Stimulated activated CD4-positive, alpha-beta T cell treated with anti-CD3 and anti-CD28 coated beads, Interleukin-15, amount 100 ng/mL, for 48 hours (primary cell): ENCODE measurements at places on chromosomes 11 and 22.

DNA sequence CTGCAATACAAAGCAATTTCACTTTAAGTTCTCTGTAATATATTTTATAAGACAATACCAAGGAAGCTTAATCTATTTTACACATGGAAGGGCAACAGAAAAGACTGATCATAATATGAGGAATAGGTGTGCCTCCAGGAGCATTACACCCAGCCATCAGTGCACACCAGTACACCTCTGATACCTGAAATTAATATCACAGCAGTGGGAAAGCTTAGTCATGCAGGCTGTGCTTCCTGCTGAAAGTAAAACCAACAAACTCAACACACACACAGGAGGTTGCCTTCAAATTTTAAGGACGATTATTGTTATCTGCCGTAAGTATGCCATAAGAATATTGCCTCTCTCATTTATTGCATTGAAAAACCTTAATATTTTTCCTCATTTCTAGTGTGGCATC, 1119.1 kb upstream of the TENM4 start:
- DNase-seq = no peak

GRCh38 chr11:75504501-75504900, 21.2 kb downstream of the GDPD5 start:
- DNase-seq = no peak

DNA sequence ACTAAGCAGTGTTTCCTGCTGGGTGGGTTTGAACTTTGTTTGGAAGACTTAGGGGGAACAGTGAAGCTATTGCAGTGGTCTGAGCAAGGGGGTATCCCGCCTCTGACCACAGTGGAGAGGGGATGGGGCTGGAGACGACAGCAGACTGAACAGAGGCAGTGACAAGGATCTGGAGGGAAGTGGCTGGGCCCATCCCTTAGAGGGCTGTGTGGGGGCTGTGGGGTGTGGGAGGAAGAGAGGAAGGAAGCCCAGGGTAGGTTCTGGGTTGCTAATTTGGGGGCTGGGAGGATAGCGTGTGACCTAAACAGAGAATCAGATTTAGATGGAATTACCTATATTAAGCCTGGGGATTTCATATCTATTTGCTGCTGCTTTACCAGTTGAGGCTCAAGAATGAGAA, 70.7 kb downstream of the BMAL1 start:
- DNase-seq = no peak

DNA sequence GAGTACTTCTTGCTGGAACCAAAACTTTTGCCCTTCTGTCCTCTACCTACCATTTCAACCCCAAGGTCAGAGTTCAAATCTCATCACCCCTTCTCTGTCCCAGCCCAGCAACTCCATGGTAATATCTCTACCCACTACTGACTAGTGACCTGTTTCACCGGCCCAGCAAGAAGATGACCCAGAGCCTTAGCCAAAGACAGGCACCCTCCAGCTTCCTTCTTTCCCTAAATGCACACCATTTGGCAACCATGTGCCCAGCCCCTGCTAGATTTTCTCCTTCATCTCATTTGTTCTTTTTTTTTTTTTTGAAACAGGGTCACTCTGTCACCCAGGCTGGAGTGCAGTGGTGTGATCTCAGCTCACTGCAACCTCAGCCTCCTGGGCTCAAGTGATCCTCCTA, 14.9 kb downstream of the ARAP1 start:
- no peak for DNase-seq

GRCh38 chr11:123559523-123559955, 94.9 kb downstream of the SCN3B start:
- DNase-seq = no peak

GRCh38 chr22:48845356-48845936, 982.2 kb downstream of the BRD1 start:
- DNase-seq = no peak

GRCh38 chr22:47421846-47422245, 659.4 kb downstream of the TBC1D22A start:
- DNase-seq = no peak

GRCh38 chr11:69884751-69885150, 65.5 kb upstream of the FGF3 start:
- no peak for DNase-seq

- DNase-seq = peak; percentile 41
These were observed 840 bp downstream of the GRAMD1B start for GRCh38 chr11:123430721-123431497.

- no peak for DNase-seq
These were observed 50.0 kb upstream of the CARD18 start for GRCh38 chr11:105189581-105189980.

GRCh38 chr11:69152733-69153421, 2.9 kb upstream of the SMIM38 start:
- no peak for DNase-seq

- DNase-seq = no peak
These were observed 41.4 kb upstream of the B3GAT1 start for GRCh38 chr11:134453441-134453840.

DNA sequence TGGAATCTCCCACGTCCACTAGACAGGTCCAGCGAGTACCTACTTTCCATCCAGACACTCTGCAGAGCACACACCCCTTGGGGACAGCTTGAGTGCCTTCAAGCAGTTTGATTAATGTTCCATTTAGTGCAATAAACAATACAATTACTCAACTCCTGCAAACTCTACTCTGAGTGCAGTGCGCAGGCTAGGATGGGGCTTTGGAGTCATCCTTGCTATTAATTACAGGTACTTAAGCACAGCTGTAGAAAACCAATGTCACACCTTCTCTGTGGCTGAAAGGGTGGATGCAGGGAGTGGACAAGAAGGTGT, 82.6 kb downstream of the MN1 start:
- DNase-seq = no peak

DNA sequence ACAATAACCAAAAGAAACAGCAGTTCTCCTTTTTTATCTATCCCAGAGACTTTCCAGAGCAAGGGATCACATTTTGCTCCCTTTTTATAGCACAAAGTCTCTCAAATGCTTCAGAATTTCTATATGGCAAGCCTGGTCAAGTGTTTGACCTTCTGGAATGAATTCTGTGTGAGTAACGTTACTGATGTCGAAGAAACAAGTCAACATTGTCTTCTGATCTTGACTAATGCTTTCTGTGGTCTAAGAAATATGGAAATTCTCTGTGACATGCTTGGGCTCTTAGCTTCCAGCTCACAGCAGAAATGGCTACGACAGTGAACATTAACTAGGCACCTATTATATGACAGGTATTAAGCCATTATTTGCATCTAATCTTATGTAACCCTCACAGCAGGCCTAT, 411.7 kb downstream of the CADM1 start:
- DNase-seq = no peak

GRCh38 chr11:19962801-19963175, 197.5 kb downstream of the DBX1 start:
- no peak for DNase-seq

GRCh38 chr22:37210041-37210803, 2.1 kb downstream of the SSTR3 start:
- no peak for DNase-seq

DNA sequence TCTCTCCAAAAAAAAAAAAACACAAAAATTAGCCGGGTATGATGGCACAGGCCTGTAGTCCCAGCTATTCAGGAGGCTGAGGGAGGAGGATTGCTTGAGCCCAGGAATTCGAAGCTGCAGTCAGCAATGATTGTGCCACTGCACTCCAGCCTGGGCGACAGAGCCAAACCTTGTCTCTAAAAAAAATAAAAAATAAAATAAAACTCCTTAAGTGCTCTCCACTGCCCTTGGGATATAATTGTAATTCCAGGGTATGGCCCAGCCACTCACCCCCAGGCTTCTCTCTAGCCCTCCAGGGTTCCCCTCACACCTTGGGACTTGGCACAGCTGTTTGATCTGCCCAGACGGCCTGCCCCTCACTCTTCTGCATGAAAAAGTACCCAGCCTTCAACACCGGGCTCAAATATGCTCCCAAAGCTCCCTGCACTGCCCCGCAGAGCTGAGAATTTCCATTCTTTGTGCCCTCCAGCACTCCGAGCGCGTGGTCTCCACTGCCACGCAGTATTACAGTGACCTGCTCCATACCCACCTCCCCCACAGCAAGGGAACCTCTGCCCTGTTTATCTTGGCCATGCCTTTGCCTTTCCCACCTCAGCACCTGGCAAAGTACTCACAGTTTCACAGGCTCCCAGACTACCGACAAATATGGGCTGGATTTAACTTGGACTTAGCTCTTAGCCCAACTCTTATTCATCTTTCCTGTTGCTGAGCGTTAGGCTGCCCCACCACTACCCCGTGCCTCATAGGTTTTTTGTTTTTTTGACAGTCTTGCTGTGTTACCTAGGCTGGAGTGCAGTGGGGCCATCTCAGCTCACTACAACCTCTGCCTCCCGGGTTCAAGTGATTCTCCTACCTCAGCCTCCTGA, 7.6 kb upstream of the FTH1 start:
- DNase-seq = no peak

GRCh38 chr11:3709977-3710376, 38.8 kb upstream of the CHRNA10 start:
- no peak for DNase-seq

DNA sequence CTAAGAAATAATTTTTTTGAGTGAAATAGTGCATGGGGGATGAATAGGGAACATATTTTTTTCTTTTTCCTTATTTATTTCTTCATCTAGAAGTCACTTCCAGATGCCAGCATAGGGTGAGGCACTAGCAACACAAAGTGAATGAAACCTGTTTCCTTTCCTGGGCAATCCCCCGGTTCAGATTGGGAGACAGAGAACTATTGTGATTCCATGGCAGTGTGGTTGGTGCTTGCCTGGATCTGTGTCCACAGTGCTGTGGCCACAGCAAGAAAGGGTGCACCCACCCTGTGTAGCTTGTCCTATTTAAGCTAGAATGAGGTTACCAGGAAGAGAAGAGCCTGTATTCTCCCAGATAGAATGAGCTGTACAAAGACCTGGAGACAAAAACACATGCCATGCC, 57.6 kb downstream of the SLC5A1 start:
- no peak for DNase-seq

- DNase-seq = no peak
These were observed 28.9 kb downstream of the APOL1 start for GRCh38 chr22:36281781-36282327.

GRCh38 chr22:36334821-36335603, 52.8 kb downstream of the MYH9 start:
- DNase-seq = no peak

DNA sequence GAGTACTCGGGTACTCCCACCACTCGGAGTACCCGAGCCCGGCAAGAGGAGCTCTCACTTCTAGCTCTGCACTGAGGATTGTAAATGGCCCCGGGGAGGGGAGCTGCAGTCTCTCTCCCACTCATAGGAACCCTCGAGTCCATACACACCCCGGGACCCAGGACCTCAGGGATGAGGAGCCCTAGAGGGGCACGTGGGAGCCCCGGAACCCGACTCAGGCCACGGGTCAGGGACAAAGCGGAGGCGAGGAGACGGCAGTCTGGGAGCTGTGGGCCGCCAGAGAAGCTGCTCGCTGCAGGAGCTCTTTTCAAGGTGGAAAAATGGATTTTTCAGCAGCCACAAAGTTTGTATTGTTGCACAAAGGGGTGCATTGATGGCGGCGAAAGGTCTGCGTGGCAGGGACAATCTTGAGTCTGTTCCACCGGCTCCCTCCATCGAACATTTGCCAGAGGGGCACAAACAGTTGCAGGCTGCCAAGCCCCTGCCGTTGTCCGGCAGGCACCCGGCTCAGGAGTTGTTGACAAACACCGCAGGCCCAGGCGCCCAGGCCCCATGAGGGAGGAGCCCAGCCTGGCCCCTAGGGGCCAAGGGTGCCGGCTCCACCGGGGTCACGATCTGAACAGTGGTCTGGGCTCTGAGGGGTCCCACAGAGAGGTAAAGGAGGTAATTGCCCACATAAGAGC, 5.7 kb upstream of the FLI1 start:
- no peak for DNase-seq

DNA sequence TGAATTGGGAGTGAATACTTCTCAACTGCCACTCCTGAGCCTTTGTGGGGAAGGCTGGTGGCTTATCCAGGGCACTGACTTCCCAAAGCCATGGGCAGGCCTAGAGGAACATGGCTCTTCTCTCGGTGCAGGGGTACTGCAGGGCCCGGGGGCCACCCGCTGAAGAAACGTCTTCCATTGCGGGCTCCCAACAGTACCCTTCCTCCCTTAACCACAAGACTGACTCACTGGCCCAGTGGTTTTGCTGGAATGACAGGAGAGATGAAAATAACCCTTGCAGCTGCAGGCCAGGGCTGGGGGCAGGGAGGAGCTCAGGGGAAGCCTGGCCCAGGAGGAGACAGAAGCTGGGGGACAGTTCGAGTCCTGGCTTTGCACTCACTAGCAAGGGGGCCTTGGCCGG, 13.5 kb downstream of the TXN2 start:
- DNase-seq = no peak

DNA sequence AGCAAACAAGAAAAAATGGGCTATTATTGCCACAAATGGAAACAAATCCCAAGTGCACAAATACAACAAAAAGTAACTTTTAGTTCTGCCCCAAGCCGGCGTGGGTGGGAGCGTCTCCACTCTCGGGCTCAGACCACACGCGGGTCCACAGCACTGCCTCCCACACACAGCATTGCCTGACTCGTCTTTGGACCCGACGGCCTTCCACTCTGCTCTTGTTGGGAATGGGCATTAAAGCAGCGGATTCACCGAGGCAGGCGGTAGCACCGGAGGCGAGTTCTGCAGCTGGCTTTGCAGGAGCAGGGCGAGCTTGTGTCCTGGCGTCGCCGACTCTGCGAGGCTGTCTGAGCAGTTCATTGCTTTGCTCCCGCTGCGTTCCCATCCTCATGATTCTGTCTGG, 23.0 kb downstream of the NADSYN1 start:
- no peak for DNase-seq

- DNase-seq = no peak
These were observed 7.0 kb downstream of the PLCB3 start for GRCh38 chr11:64258356-64258755.

- DNase-seq = no peak
These were observed 25.9 kb downstream of the SHANK3 start for GRCh38 chr22:50698546-50698945.

GRCh38 chr11:60431251-60431650, 1.9 kb downstream of the MS4A5 start:
- no peak for DNase-seq

DNA sequence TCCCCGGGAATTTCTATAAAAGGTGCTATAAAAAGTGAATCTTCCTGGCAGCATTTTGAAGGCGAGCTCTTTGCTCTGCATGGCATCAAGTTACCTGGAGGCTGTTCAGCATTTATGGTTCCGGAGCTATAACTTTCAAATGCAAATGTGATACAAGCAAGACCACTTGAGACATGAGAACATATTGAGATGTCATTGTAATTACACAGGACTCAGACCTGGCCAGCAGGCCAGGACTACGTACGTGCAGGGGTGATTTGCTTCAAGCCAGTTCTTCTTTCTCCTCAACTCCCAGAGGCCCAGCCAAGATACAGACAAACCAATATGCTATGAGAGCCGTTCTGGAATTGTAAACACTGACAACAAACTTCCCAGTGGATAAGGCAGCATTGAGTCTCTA, 227.4 kb upstream of the FAT3 start:
- DNase-seq = no peak

- DNase-seq = no peak
These were observed 40.3 kb downstream of the PARVG start for GRCh38 chr22:44220727-44221680.
